ENCODE measurements at places on chromosomes 12 and 14. TPM values are rescaled to one million over a fixed set of nuclear protein-coding genes. Genes with fewer than 3 reads are reported as not detected.

PITPNM2 gene
- 16.9 TPM for total RNA-seq

SOX5 gene
- 10.4 TPM for total RNA-seq

IL31 gene
- total RNA-seq: not detected

- no peak overlapping the region for H3K27ac ChIP-seq
- peaks cover 6% of the 10 kb centered on the region for H3K4me1 ChIP-seq
- no peaks in the 10 kb centered on the region for H3K27me3 ChIP-seq
- no peak for DNase-seq
- peaks cover 4% of the 10 kb centered on the region for H3K36me3 ChIP-seq
Measured at GRCh38 chr12:96274331-96274730, 80.2 kb downstream of the ELK3 start.

DNA sequence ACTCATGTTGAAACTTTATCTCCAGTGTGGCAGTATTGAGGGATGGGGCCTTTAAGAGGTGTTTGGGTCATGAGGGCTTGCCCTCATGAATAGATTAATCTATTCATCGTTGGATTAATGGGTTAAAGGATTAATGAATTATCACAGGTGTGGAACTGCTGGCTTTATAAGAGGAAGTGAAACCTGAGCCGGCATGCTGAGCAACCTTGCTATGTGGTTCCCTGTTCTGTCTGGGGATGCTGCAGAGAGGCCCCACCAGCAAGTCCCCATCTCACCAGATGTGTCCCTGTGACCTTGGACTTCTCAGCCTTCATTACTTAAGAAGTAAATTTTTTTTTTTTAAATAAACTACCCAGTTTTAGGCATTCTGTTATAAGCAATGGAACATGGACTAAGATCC lies 109.6 kb downstream of the DYRK2 start:
- H3K36me3 ChIP-seq: no peaks in the 10 kb centered on the region
- no peaks in the 10 kb centered on the region for H3K4me1 ChIP-seq
- H3K27ac ChIP-seq: no peak overlapping the region
- H3K27me3 ChIP-seq: no peaks in the 10 kb centered on the region
- no peak for DNase-seq
- no peak overlapping the region for H3K4me3 ChIP-seq

BEGAIN gene
- total RNA-seq: 1.4 TPM

DNA sequence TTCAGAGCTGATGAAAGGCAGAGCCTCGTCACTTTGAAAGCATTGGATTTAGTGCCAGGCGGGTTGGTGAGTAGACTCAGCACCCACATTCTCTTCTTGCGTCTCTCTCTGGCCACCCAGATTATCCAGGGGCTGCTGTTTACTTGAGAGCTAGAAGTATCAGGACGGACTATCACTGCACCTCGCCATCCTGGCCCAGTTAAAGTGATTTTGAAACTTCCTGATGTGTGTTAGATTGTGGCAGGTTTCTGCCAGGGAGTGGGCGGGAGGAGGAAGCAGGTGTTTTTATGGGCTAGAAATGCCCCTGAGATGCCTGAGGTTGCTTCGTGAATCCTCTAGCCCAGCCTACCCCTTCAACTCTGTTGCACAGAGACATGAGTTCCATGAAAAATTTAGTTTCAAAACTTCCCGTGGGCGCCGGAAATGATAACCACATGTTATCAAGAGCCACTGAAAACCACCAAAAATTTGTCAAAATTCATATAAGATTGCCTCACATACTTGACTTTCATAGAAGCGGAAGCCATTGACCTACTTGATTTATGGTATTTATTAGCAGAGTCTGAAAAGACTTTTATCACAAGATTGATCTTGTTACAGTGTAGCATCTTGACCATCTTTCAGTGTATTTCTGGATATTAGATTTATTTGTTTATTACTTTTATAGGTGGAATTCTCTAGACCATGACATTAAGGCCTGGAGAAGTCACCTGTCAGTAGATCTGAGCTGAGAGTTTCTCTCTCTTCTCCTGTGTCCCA lies 466.0 kb downstream of the RAD51B start:
- no peaks in the 10 kb centered on the region for H3K4me1 ChIP-seq
- peak overlapping the region; percentile 5 for H3K27ac ChIP-seq
- H3K27me3 ChIP-seq: no peaks in the 10 kb centered on the region
- no peaks in the 10 kb centered on the region for H3K36me3 ChIP-seq
- H3K4me3 ChIP-seq: no peak overlapping the region
- no peak for DNase-seq

DNA sequence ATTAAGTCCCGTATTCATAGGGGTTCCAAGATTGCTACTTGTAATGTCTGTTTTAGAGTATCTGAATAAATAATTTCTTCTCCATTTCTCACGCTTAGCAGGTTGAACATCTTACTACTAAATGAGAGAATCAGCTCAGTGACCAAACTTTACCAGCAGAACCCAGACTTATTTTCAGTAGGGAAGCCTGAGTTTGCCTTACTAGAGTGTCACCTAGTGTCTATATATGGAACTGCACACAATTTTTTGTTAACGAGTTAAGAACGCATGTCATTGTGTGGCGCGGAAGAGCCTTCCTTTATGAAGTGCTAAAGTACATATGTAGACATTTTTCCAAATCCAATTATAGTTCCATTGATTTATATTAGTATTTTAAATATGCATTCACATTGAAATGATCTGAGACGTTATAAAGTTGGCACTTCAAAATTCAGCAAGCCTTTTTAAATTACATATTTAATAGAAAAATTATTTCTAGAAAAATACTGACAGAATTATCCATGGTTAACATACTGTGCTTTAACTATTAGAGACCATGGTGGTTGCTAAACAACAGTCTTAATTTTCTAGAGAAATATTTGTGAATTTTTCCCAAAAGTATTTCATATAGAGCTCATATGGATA lies 88.3 kb downstream of the RPS29 start:
- H3K36me3 ChIP-seq: no peaks in the 10 kb centered on the region
- DNase-seq: no peak
- H3K4me3 ChIP-seq: no peak overlapping the region
- H3K27me3 ChIP-seq: no peaks in the 10 kb centered on the region
- no peak overlapping the region for H3K27ac ChIP-seq
- no peaks in the 10 kb centered on the region for H3K4me1 ChIP-seq

GRCh38 chr12:127127897-127128296 lies 1139.1 kb upstream of the TMEM132C start:
- no peak for DNase-seq
- H3K4me1 ChIP-seq: no peaks in the 10 kb centered on the region
- H3K36me3 ChIP-seq: no peaks in the 10 kb centered on the region
- no peak overlapping the region for H3K27ac ChIP-seq
- no peaks in the 10 kb centered on the region for H3K27me3 ChIP-seq
- no peak overlapping the region for H3K4me3 ChIP-seq

INSM2 gene
- not detected for total RNA-seq

GRCh38 chr12:77160931-77161330 lies 95.6 kb upstream of the E2F7 start:
- no peak overlapping the region for H3K27ac ChIP-seq
- no peaks in the 10 kb centered on the region for H3K4me1 ChIP-seq
- H3K27me3 ChIP-seq: no peaks in the 10 kb centered on the region
- no peak overlapping the region for H3K4me3 ChIP-seq
- no peaks in the 10 kb centered on the region for H3K36me3 ChIP-seq

USP44 gene
- 3.5 TPM for total RNA-seq

DNA sequence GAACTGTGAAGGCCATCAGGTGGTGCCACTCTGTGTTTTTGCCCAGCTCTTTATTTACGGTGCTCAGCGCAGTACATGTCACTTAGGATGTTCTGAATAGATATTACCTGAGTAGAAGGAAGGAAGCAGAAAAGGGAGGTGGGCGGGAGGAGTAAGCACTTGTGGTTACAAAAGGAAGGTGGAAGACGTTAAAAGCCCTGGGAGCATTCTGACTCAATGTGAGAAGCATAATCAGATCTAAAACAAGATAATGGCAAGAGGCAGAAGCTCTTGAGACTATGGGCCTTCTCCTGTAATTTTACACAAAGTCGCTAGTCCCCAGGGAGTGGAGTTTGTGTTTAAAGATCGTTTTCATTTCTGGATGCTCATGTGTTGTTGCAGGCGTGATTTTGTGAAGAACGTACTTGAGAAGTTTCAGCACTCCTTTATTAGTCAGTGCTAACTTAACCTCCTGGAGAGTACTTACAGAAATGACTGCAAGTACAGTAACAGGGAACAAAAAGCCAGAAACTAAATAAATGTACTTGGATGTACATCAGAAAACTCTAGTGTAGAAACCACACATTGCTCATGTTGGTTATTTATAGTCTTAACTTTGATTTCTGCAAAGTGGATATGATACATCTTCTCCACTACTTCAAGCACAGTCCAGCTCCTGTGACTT lies 1523.5 kb downstream of the AACS start:
- no peaks in the 10 kb centered on the region for H3K36me3 ChIP-seq
- no peak overlapping the region for H3K4me3 ChIP-seq
- H3K27ac ChIP-seq: no peak overlapping the region
- no peak for DNase-seq
- no peaks in the 10 kb centered on the region for H3K4me1 ChIP-seq

ADAM20 gene
- total RNA-seq: 2.5 TPM

- no peaks in the 10 kb centered on the region for H3K27me3 ChIP-seq
- no peak for DNase-seq
- no peaks in the 10 kb centered on the region for H3K4me1 ChIP-seq
- no peak overlapping the region for H3K27ac ChIP-seq
Measured at GRCh38 chr14:21352587-21352986, 31.2 kb downstream of the SUPT16H start.

TGM1 gene
- total RNA-seq: 1.1 TPM

GRCh38 chr14:50830932-50831725 lies at the start of gene NIN:
NIN (minus strand) TSS chr14:50831162; CDS start chr14:50822056, 9,106 bp downstream.
- DNase-seq: peak; percentile 87
- peaks cover 21% of the 10 kb centered on the region for H3K4me1 ChIP-seq
- peak within 1 kb of the TSS; percentile 96 for H3K4me3 ChIP-seq
- H3K27ac ChIP-seq: peak within 1 kb of the TSS; percentile 89
- H3K36me3 ChIP-seq: no peaks in the 10 kb centered on the region
- no peaks in the 10 kb centered on the region for H3K27me3 ChIP-seq

LUM gene
- total RNA-seq: 175 TPM

- H3K27me3 ChIP-seq: peaks cover 48% of the 10 kb centered on the region
- H3K4me1 ChIP-seq: peaks cover 28% of the 10 kb centered on the region
- no peaks in the 10 kb centered on the region for H3K36me3 ChIP-seq
Measured at GRCh38 chr14:105195522-105196264, 14.6 kb upstream of the NUDT14 start.

GRCh38 chr12:25384038-25384892 lies 133.5 kb upstream of the KRAS start:
- H3K4me3 ChIP-seq: peak overlapping the region; percentile 82
- H3K27me3 ChIP-seq: no peaks in the 10 kb centered on the region
- DNase-seq: no peak
- peaks cover 7% of the 10 kb centered on the region for H3K4me1 ChIP-seq
- no peaks in the 10 kb centered on the region for H3K36me3 ChIP-seq

DNA sequence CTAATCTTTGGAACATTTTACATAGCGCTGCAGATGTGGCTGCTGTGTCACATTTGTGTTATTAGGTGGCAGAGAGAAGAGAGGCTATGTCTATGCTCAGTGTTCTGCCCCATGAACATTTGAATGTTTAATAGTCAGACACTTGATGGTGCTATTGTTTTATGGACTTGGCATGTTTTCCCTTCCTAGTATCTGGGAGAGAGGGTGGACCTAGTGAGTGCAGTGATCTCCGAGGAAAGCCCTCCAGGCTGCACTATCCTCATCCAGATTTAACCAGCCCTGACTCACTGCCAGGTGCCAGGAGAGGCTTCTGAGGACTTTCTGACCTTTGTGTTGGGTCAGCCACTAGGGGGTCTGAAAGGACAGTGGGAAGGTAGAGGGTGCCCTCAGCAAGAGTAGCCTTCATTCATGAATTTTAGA lies 24.3 kb downstream of the ZFC3H1 start:
- no peak overlapping the region for H3K4me3 ChIP-seq
- H3K36me3 ChIP-seq: peaks cover 94% of the 10 kb centered on the region
- no peak overlapping the region for H3K27ac ChIP-seq

Measured in sigmoid colon (tissue), 7 donors.